ENCODE measurements at places on chromosomes 7 and 10.

DNA sequence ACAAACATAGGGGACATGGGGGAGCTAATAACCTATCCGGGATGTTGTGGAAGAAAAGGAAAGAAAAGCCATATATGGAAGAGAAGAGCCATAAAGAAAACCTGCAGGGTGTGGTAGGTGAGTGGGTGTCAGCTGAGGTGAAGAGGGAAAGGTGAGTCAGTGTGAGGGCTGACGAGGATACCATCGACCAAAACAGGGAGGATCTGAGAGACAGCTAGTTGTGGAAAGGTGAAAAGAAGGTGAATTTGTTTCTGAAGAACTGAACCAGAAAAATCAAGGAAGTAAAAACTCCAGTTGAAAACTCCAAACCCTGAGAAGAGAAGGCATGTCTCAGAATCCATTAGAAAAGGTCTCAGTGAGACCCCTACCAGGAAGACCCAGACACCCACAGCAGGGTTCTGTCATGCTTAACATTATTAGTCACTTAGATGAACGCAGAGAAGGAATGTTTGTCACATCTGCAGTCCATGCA is 4.1 kb downstream of the BLNK start:
- no peak for DNase-seq

DNA sequence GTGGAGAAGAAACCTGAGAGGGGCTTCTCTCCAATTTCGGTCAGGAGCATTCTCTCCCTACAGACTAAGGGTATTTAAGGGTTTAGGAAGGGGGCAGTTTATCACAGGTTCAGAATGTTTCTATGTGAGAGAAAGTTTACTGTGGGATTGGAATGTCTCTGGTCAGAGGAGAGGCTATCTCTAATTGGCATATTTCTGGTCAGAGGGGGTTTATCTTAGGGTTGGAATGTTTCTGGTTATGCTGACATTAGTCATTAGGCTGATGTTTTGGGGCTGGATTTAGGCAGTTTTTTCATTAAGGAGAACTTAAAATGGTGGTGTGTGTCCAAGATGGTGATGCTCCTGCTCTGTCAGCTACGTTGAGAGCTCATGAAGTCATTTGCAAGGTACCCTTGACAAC is 758.0 kb downstream of the TYW1 start:
- DNase-seq: no peak

DNA sequence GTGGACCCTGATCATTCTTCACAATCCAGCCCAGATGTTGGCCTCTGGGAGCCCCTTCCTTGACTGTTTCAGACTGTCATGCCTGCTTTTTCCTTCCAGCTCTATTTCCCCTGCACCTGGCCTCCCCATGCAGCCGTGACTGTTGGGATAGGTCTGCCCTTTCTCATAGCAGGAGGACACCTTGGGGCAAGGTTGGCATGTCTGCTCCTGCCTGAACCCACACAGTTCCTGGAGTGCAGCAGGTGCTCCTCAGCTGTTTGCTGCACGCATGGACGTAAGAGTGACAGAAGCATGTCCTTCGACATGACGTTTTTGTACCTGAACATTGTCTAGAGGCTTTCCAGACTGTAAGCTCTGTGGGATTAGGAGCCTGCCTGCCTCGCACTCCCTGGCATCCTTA is 24.0 kb downstream of the POR start:
- DNase-seq: no peak

DNA sequence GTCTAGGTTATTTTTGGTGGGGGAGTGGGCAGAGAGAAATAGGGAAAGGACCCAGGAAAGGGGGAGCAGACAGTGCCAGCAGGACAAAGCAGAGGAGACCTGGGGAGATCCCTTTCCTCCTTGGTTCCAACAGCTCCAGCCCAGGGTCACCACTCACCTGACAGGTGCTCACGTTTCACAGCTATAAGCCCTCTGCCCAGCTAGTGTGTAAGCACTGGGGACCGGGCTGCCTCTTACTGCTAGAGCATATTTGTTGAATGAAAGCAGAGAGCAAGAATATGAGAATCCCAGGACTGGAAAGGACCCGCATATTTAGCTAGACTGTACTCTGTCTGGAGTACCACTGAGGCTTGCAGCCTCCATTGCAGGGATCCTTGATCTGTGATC is 6.7 kb downstream of the ZCCHC24 start:
- peak; percentile 20 for DNase-seq

- DNase-seq: no peak
These were observed 66.9 kb downstream of the GATA3 start for GRCh38 chr10:8121201-8121890.

- no peak for DNase-seq
These were observed 9.1 kb upstream of the WAC start for GRCh38 chr10:28523725-28524252.
